Heart left ventricle (tissue), 16 donors: ENCODE measurements at places on chromosomes 12 and 14.

DNA sequence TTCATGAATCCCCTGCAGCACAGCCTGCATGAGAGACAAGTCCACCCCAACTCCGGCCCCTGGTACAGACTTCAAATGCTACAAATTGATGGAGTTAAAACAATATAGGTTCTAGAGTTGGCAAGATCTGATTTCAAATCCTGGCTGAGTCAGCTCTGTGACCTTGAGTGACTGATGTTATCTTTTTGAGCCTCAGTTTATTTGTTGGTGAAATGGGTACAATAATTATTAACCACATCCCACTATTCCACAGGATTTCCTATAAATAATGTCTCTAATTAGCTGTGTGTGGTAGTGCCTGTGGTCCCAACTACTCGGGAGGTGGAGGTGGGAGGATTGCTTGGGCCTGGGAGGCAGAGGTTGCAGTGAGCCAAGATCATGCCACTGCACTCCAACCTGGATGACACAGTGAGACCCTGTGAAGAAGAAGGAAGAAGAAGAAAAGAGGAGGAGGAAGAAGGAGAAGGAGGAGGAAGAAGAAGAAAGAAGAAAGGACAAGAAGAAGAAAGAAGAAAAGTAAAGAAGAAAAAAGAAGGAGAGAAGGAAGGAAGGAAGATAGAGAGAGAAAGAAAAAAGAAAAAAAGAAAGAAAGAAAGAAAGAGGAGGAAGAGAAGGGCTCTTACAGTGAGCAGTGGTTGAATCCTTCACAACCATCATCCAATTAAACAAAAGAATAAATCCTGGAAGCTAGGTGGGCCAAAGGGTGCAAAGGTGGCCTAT, 39.7 kb upstream of the DICER1 start:
- no peak for DNase-seq

DNA sequence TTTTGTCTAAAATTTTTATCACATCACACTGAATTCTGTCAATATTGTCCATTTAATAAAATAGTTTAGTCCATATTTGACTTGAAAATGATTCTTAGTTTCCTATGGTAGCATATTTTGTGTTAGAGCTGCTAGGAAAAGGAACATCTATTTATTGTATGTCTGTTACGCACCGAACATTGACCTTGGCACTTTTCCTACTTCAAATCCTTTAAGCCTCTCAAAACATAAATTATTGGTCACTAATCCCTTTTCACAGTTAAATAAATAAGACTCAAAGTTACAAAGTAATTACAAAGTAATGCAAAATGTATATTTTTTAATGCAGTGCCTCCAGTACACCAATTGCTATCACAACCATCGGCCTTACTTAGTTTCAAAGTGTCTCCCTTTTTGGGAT, 28.5 kb downstream of the DCN start:
- DNase-seq = no peak

DNA sequence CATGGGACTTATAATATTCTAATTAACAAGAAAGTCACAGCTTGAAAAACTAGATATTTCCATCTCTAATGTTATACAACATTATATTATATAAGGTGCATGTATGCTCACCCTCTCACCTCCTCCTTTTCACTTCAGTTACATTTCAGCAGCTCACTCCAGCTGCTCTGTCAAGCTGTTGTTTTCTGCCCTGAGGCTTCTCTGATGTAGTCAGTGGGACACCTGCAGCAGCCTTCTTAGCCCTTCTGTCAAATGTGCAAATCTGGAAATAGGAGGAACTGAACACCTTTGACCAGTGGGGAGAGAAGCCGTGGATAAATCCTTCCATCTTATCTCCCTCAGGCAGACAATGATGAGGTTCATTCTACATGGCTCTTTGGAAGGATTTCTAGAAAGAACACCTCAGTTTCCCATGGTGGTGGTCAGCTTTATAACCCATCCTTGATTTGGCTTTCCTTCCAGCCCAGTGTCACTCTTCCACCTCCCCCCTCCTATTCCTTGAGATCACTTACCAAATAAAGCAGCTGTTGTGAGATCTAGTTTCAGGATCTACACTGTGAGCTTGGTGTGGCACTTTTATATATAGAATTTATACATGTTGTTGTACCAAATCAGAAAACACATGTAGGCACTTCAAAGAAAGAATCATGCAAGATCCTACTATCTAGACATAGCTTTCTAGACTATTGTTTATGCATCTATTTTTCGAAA, 79.6 kb upstream of the STK38L start:
- DNase-seq = no peak

- DNase-seq = no peak
Observed at GRCh38 chr12:52172956-52173355, 18.9 kb downstream of the KRT80 start.

DNA sequence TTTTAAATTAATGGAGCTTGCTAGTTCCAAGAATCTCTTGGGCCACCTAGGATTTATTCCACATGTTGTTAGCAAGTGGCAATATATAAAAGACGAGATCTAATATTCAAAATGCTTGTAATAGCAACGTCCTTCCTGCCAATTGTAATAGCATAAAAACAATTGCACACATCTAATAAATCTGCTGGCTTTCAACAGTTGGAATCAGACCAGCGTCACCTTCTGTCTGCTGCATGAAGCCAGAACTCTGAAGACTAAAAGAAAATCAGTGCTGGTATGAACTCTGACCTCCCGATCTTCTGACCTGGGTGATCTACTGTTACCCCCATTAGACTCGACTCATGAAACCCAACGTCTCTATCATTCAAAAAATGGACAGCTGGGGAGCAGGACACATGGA, 100.6 kb downstream of the DIO2 start:
- no peak for DNase-seq

DNA sequence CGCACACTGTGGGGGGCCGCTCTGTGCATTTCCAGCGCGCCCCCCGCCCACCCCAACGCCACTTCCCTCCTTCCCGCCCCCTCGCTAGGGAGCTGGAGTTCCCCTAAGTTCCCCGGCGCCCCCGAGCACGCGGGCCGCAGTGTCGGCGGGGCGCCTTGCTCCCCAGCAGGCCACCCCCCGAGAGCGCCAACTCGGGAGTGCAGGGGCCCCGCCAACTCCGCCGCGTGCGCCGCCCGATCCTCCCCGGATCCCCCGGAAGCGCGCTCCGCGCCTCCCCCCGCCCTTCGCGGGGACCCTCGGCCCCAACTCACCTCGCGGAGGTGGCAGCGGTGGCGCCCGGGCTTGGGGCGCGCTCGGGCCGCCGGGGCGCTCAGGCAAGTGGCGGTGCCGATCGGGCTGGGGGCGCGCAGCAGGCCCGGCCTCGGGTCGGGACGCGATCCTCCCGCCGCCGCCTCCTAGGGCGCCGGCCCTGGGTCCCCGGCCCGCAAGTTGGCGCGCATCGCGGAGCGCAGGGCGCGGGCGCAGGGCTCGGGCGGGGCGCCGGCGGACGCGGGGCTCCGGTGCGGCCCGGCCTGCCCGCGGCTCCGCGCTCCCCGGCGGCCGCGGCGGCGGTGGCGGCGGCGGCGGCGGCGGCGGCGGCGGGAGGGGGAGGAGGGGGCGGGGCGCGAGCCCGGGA, at the start of gene NCOR2:
NCOR2 (minus strand) TSS at position 616 of the 676 bp plus-strand sequence. CDS start 72,361 bp downstream, outside the sequence.
- no peak for DNase-seq

DNA sequence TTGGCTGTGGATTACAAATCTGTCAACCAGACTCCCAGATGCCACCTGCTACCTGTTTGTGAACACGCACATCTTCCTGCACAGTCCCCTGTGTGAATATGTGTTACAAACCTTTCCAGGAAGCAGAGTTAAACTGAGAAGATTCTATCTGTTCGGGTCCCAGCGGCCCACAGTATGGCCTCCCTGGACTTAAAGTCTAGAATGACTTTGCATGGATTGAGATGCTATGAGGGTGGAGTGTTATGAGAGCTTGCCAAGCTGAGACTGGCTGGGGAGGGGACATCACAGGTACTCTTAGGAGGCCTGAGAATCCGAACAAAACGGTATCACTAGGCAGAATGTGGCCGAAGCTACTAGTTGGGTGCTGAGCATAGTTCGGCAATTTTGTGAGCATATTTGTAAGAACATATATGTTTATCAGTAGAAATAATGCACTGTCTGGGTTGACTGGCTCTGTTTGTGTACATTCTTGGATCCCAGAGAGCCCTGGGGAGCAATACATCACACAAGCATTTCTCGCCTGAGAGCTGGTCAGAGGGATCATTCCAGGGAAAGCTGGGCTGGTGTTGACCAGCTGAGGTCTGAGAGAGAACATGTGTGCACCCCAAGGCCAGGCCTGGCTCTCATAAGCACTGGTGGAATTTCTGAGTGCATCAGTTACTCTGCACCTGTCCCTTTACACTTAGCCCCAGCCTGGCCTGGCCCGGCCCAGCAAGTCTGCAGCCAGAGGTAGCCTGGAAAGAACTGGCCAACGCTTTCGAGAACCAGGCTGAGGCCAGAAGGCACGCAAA, 29.8 kb upstream of the LTBP2 start:
- DNase-seq = no peak

DNA sequence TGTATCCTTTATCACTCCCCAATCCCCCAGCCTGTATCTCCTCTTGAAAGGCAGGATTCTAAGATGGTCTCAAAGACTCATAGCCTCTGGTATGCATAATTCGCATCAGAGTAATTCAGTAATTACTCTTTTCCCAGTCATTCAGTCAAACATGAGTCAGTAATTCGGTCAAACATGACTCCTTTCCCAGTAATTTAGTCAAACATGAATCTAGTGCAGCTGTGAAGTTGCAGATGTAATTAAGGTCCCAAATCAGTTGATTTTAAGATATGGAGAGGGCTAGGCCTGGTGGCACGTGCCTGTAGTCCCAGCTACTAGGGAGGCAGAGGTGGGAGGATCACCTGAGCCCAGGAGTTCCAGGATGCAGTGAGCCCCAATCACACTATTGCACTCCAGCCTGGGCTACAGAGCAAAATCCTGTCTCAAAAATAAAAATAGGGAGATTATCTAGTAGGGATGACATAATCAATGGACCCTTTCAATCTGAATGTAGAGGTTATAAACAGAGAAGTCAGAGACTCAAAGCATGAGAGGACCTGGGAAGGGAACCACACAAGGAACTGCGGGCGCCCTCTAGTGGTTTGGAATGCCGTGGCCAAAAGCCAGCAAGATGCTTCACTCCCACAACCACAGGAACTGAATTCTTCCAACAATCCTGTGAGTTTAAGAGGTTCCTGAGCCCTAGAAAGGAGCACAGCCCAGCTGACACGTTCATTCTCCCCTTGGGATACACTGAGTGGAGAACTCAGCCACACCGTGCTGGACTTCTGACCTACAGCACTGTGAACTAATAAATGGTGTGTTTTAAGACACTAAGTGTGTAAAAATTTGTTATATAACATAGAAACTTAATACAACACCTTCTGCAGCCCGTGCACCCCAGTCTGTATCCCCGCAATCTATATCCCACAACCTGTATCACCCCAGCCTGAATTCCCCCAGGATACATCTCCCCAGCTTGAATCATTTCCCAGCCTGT, 14.3 kb upstream of the ARMH4 start:
- peak; percentile 80 for DNase-seq

DNA sequence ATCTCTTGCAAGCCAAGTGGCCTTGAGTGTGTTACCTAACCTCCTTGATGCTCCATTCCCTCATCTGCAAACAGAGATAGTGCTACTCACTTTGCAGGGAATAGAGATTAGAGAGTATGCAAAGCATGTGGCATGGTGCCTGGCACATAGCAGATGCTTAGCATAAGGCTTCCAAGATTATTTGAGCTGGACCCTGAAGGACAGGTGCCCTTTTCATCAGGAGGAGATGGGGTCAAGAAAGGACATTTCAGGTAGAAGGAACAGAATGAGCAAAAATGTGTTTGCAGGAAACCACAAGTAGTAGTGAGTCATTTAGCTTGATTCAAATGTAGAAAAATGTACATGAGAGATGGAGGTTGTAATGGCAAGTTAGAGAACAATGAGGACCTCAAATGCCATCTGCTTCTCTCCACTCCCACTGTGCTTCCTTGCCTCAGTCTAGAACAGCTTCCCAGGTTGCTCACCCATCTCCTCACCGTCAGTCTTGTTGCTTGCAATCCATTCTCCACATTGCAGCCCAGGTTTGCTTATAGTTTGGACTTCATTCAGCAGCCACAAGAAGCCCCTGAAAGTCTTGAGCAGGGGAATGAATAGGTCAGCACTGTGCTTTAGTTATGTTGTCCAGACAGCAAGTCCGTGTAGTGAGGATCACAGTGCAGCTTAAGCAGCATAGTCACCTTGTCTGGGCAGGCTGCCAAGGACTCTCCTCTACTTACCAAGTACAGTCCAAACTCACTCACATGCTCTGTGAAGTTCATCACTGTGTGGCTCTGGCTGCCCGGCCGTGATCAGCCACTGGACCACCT, 536.3 kb upstream of the CCDC196 start:
- peak; percentile 76 for DNase-seq

DNA sequence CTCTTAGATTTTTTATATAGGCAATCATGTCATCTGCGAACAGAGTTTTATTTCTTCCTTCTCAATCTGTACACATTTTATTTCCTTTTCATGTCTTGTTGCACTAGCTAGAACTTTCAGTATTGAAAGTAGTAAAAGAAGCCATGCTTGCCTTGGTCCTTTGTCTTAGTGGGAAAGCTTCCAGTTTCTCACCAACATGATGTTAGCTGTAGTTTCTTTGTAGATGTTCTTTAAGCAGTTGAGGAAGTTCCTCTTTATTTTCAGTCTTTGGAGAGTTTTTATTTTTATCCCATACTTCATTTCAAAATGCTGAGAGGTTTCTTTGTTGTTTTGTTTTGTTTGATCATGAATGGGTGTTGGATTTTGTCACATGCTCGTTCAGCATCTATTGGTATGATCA, 12.7 kb upstream of the RIMKLB start:
- no peak for DNase-seq

DNA sequence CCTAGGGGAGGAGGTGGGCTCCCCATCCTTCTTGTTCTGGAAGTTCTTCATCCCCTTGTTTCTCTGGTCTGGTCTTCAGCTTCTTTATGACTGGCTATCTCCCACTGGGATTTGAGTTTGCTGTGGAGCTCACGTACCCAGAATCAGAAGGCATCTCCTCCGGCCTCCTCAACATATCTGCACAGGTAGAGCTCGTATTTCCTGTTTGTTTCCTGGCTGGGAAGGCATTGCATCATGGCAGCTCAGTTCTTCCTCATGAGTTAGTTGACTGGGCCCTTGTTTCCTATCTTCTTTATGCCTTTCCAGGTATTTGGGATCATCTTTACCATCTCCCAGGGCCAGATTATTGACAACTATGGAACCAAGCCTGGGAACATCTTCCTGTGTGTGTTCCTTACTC, 19.8 kb downstream of the ERG28 start:
- DNase-seq = no peak

DNA sequence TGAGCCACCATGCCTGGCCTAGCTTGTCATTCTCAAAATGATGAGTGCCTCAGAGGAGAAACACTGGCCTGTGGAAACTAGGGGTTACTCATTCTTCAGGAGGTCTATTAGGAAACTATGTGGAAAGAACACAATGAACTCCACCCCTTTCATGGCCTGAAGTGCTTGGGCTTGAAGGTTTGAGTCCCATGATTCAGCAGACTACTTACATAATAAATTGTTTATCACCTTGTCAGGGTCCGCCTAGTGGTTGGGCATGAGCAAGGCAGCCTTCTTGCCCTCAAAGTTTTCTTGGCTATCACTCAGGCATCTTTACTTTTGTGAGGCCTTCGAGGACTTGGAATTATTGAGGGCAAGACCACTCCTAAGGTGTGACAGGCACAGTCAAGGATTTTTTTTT, 251.2 kb downstream of the ACSS3 start:
- no peak for DNase-seq

GRCh38 chr14:31660191-31660590, 99.0 kb downstream of the NUBPL start:
- no peak for DNase-seq

GRCh38 chr14:37133284-37133913, 39.0 kb downstream of the SLC25A21 start:
- DNase-seq = no peak

- no peak for DNase-seq
Observed at GRCh38 chr14:93402951-93403350, 27.8 kb upstream of the UNC79 start.

GRCh38 chr14:104704252-104704651, 14.8 kb downstream of the INF2 start:
- no peak for DNase-seq
